ENCODE measurements at places on chromosomes 7 and 10.

DNA sequence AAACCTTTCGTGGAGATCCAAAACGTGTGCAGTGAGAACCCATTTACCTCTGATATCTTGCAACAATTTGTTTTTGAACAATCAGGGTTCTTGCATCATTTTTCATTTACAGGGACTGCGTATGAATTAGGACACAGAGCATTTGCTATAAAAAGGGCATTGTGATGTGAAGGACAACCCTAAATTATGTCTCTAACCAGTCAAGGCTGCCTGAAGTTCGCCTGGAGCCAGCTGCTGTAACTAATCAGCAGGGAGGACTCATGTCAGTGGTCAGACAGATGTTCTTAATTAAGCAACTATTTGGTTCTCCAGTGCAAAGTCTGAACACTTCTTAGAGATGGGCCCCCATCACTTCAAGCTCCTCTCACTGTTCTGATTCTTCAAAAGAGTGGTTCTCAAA is 674.8 kb downstream of the KCNMA1 start:
- no peak for DNase-seq

DNA sequence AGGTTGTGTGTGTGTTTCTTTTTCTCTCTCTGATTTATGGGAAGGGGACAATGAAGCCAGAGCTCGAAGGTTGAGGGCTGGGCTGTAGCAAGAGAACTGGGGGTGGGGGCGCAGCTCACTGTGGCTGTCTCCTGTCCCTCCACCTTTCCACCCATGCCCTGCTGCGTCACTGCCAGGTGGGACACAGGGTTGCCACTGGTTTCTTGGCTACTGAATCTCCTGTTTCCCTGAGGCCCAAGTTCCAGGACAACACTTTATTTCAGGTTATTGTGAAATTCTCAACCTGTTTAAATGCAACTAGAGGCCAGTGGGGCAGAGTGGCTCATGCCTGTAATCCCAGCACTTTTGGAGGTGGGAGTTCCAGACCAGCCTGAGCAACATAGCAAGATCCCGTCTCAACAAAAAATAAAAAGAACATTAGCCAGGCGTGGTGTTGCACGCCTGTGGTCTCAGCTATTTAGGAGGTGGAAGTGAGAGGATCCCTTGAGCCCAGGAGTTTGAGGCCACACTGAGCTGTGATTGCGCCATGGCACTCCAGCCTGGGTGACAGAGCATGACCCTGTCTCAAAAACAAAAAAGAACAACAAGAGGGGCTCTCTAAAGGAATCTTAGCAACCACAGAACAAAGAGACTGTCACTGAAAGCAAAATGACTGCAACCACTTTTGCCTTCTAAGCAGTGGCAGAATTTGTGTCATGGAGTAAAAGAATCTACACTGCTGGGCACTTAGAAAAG is 22.6 kb downstream of the TBATA start:
- no peak for DNase-seq

DNA sequence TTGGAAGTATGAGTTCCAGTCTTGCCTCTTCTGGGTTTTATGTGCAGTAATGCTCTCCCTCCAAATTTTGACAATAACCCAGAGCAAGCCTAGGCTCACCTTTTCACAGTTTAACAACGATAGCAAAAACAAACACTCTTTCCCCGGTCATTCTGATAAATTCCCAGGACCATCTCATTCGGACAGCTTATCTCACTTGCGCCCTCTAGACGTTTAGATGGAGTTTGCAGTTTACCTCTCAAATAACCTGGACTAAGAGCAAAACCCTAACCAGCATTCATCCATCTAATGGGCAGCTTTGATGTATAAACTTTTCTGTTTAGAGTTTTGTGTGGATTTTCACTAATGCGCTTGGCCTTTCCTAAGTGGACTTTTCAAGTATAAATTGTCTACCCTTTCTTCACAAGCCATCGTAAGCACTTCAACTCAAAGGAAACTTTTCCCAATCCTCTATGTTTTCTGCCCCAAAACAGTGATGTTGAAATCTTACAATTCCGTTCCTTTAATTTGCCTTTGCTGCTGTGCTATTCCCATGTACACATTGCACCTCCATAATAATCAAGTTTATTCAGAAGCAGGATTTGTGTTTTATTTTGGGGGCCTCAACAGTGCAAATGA is 114.9 kb downstream of the HDAC9 start:
- peak; percentile 29 for DNase-seq

DNA sequence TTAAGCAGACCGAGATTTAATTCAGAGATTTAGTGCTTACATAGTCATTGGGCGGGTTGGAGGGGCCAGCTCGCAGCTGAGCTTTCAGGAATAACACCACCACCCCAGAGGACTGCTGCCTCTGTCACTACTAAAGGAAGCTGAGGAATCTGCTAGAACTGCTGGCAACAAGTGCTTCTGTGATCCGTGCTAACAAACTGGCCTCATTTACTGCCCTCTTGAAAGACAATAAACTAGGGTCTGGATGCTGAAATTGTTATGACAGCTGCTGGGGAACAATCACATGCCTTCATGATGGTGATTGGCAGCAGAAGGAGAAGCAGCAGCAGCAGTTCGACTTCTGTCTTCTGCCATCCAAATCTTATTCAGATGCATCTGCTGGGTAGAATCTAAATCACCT is 285.5 kb upstream of the TAC1 start:
- no peak for DNase-seq

DNA sequence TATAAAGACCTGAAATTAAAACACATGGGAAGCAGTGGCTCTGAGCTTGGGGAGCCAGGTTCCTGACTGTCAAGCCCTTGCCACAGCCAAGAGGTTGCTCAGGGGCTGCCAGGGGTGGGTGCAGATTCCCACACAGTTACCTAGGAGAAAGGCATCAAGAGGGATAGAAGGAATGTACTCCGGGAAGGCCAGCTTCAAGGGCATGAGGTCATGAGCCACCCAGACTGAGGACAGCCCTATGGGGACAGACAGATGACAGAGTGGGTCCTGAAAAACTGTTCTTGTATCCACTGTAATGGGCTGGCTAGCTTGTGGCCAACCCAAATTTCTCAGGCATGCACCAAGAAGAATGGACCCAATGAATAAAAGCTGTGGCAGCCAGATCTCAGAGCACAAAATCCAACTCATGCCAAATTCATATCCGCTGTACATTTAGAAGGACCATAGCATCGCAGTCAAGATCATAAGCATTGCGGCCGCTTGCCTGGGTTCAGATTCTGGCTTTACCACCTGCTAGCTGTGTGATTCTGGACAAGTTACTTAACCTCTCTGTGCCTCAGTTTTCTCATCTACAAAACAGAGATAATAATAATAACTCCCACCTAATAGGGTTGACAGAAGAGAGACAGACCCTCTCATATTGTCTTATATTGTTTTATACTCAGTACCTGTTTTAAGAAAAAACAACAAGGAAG is 44.9 kb upstream of the KCNMA1 start:
- DNase-seq, result no peak

DNA sequence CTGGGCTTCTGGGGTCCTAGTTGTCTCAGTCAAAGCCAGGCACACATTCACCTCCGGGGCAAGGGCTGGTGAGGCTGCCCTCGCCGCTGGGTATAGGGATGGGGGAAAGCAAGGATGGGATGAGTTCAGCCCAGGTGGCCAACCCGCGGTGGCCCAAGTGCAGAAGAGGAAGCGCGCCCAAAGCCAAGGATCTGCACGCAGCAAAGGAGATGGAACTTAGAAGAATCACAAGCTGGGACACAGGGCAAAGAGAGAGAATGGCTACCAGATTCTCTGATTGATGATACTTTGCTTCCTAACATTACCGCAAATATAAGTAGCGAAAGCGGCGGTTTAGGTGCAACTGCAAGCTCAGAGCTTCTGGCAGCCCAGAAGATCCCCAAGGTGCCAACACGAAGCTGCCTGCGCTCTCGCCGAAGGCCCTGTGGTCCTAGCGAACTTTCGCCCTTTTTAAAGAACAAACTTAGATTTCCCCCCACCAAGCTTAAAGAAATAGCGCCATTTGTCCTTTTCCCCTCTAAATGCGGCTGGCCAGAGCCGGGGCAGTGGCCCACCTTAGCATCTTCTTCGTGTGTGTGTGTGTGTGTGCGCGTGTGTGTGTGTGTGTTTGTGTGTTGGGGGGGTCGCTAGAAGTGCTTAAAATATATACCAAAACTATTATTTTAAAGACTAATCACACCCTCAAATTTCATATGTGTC is 927 bp upstream of the MKX start:
- no peak for DNase-seq
